ENCODE measurements at places on chromosomes 3 and 15. TPM values are rescaled to one million over a fixed set of nuclear protein-coding genes. Genes with fewer than 3 reads are reported as not detected.

CYP11A1 gene
- total RNA-seq, result 0.59 TPM

SLC12A1 gene
- not detected for total RNA-seq

WDR93 gene
- total RNA-seq, result not detected

WDR72 gene
- total RNA-seq, result not detected

POLQ gene
- 8.9 TPM for total RNA-seq

LARP6 gene
- 0.23 TPM for total RNA-seq

MITF gene
- 0.23 TPM for total RNA-seq

P3H2 gene
- not detected for total RNA-seq

TRIM42 gene
- not detected for total RNA-seq

DNA sequence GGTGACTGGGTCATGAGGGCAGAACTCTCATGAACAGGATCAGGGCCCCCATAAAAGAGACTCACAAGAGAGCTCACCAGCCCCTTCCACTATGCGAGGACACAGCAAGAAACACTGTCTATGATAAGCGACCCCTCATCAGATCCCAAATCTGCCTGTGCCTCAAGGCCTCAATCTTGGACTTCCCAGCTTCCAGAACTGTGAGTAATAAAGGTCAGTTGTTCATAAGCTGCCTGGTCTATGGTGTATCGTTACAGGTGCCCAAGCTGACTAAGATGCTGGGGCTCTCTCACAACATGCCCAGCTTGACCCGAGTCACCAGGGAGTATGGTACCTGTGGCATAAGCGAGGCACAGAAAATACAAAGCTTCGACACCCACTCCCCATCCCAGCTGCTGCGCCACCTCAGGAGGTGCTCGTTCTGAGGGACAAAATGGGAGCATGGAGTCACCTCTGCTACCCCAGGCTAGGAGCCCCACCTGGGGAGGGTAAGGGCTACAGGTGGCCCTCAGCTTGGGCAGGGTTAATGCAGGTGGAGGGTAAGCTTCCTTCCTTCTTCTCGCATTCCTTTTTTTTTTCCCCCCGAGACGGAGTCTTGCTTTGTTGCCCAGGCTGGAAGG is 234.1 kb downstream of the ADAMTS17 start:
- no peak for DNase-seq

- DNase-seq, result no peak
These were observed 26.4 kb downstream of the ACAA1 start for GRCh38 chr3:38110314-38111050.

GRCh38 chr3:16897254-16897926 is 12.6 kb downstream of the PLCL2 start:
- no peak for DNase-seq

DNA sequence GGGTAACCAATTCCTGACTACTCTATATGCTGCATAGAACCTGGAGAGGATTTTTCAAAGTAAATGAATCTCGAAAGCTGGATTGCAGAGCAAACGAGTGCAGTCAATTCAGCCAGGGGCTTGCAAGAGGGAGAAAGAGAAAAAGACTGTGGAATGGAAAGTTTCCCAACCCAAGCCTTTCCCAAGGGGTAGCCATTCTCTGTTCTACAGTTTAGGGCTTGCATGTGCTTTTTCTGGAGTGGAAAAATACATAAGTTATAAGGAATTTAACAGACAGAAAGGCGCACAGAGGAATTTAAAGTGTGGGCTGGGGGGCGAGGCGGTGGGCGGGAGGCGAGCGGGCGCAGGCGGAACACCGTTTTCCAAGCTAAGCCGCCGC is 511 bp upstream of the RARB start:
- no peak for DNase-seq

DNA sequence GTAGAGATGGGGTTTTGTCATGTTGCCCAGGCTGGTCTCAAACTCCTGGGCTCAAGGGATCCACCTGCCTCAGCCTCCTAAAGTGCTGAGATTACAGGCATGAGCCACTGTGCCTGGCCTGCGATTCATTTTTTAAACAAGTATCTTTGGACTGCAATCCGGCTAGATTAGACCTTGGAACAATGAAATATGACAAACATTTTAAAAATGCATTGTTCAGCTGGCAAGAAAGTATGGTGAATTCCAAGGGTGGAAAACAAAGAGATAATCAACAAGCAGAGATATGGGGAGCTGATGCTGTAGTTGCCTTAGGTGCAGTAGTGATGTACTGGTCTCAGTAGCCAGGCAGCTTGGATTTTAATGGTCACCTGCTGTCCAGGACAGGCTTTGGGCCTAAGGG is 95.8 kb upstream of the GOLGA8J start:
- no peak for DNase-seq

DNA sequence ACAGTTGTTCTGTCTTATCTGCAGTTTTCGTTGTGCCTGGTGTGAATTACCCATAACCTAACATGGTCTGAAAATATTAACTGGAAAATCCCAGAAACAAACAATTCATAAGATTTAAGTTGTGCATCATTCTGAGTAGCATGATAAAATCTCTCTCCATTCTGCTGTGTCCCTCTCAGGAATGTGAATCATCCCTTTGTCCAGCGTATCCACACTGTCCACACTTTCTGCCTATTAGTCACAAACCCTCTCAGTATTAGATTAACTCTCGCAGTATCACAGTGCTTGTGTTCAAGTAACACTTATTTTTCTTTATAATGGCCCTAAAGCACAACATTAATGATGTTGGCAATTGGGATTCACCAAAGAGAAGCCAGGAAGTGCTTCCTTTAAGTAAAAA is 203.2 kb downstream of the CGGBP1 start:
- no peak for DNase-seq

GRCh38 chr3:117252208-117252607 is 542.6 kb downstream of the TUSC7 start:
- no peak for DNase-seq

GRCh38 chr3:76063811-76064210 is 278.5 kb upstream of the ZNF717 start:
- DNase-seq, result no peak

- peak; percentile 26 for DNase-seq
These were observed 27.2 kb downstream of the GRIP2 start for GRCh38 chr3:14512942-14513327.

DNA sequence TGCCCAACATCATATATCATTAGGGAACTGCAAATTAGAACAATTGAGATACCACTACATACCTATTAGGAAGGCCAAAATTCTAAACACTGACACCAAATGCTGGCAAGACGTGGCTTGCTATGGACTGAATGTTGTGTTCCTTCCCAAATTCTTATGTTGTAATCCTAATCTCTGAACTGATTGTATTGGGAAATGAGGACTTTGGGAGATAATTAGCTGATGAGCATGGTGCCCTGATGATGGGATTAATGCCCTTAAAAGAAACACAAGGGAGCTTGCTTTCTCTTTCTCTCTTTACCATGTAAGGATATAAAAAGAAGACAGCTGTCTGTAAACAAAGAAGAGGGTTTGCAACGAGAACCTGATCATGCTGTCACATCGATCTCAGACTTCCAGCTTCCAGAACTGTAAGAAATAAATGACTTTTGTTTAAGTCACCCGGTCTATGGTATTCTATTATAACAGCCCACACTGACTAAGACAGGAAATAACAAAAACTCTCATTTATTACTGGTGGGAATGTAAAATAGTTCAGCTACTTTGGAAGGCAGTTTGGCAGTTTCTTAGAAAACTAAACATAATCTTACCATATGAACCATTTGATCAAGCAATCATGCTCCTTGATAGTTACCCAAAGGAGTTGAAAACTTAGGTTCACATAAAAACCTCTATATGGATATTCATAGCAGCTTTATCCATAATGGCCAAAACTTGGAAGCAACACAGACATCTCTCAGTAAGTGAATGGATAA is 458.3 kb upstream of the CBLB start:
- DNase-seq, result no peak

GRCh38 chr3:189779166-189779565 is 148.0 kb downstream of the TP63 start:
- DNase-seq, result no peak

DNA sequence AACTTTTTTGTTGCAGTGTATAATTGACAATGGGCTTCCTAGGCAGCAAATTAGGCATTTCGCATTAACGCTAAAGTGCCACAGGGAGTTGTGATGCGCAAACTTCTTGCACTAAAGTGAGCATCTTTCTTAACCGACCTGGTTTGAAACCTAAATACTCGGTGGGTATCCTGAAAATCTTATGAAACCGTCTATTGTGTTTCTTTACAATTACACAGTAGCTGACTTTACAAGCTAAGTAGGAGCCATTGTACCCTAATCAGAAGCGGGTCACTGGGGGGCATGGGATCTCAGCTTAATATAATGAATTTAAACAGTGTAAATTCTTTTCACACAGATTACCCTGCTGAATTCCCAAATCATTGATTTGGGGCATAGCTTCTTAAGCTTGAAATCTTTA is 328.0 kb downstream of the KCNH8 start:
- no peak for DNase-seq

- DNase-seq, result peak; percentile 1
These were observed 161.3 kb downstream of the FBLN2 start for GRCh38 chr3:13710251-13710650.

DNA sequence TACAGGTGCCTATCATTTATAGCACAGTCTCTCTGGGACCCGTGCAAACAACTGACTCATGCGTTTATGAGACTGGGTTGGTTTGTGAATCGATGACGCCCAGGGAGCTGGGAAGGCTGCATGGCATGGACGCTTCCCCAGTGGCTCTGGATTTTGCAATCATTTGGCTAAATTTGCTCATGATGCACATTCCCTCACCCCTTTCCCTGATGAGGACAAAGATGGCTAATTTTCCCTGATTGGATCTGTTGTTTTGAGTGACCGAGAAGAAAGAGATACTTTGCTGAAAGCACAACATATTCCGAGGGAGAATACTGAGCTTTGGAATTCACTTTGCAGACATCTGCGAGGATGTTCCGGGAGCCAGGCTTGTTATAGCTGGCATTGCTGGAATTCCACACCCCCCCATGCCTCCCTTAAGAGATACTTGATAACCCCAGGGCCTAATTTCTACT is 51.1 kb downstream of the CGNL1 start:
- no peak for DNase-seq

DNA sequence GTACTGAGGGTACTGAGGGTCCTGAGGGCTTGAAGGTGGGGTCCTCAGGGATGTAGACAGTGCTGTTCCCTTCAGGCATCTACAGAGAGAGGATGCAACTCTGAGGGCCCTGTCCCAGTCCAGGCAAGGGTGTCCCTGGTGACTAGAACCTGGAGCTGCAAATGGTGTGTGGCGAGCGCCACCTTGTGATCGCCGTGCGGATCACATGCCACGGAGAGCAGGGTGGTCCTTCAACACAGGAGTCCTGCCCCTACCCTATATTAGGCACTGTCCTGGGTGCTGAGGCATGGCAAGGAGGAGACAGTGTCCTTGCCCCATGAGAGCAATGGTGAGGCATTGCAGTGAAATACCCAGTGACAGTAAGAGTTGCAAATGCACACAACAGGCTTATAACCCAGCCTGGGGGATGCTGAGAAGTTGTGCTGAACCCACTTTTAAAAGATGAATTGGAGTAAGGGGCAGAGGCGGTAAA is 23.6 kb downstream of the RHCG start:
- peak; percentile 70 for DNase-seq

GRCh38 chr15:40270246-40270995 is 12.4 kb downstream of the ANKRD63 start:
- no peak for DNase-seq

GRCh38 chr15:70447521-70447920 is 315.8 kb downstream of the UACA start:
- no peak for DNase-seq

- DNase-seq, result no peak
These were observed 1073.9 kb downstream of the PLOD2 start for GRCh38 chr3:145087038-145087437.

DNA sequence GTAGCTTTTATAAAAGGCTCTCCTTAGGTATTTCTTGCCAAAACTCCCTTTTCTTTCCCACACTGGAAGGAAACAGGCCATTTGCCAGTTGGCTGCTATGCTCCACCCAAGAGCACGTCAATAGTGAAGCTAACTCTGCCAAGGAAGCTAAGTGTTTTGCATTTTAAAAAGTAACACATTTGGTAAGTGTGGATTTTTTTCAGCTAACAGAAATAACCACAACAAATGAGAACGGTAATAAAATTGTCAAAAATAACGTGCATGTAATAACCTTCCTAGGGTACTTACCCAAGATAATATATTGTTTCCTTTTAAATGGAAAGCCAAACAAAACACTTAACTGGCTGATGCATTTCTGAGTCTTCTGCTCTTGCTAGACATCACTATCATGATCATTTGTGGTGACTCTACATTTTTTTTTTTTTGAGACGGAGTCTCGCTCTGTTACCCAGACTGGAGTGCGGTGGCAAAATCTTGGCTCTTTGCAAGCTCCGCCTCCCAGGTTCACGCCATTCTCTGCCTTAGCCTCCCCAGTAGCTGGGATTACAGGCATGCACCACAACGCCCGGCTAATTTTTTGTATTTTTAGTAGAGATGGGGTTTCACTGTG is 4.6 kb downstream of the DPP8 start:
- DNase-seq, result no peak

GRCh38 chr3:71316066-71316777 is 267.3 kb downstream of the FOXP1 start:
- DNase-seq, result no peak

DNA sequence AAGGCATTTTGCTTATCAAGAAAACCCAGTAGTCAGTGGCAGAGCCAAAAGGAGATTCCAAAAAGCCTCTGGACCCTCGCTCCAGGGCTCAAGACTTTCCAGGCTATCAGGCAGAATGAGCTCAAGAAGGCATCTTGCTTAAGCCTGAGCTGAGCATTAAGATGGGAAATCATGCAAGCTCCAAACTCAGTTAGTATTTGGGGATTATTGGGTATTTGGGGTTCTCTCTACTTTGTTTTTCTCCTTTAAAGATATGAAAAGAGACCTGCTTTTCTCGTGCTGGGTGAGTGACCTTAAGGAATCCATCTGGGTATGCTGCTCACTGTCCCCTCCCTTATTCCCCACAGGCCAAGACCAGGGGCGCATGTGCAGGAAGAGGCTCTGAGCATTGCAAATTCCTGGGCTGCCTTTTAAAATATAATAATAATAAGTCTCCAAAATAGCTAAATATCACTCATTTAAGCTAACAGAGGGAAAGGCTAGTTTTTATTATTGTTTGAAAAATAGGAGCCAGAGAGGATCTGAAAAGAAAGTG is 75.4 kb upstream of the HACD2 start:
- no peak for DNase-seq

DNA sequence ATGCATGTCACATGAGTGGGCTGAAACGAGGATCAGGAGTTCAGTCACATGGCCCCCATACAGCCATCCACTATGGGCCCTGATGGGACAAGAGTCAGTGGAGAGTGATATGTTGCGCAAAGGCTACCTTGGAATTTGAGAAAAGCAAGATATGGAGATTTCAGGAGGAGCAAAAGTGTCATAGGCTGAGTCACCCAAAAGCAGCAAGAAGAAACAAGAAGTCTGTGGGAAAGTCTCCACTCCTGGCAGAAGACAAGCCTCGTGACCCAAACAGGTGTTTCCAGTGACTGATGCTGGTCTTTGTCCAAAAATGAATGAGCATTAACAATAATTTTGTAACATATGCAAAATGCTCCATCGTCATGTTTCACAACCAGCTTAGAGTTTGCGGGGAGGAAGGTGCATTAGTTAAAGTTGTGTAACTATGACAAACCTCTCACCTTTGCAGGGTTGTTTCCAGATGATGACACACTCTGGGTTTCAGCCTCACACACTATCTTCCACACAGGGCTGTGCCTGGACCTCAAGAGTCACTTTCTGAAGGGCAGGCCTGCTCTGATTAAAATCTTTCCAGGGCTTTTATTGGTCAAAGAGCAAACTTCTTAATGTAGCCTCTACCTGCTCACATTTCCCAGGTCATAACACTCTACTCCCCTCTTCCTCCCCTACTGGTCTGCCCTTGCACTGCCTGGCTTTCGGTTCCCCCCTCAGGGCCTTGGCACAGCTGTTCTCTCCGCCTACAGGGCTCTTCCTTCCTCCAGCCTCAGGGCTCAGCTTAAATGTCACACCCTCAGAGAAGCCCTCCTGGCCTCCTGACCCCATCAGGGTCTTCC is 3.9 kb upstream of the DNASE1L3 start:
- peak; percentile 74 for DNase-seq

All from activated naive CD4-positive, alpha-beta T cell treated with anti-CD3 and anti-CD28 coated beads, Interleukin-2, amount 50 U/mL, for 72 hours (primary cell).